Right renal cortex interstitium (tissue), 3 donors: ENCODE measurements at places on chromosomes 16 and 17. TPM values are rescaled to one million over a fixed set of nuclear protein-coding genes. Genes with fewer than 3 reads are reported as not detected.

GRCh38 chr17:65085951-65086350 lies 29.4 kb upstream of the GNA13 start:
- no peak for DNase-seq

GRCh38 chr17:79799174-79799537 lies 2.3 kb upstream of the CBX8 start:
- DNase-seq: no peak

- no peak for DNase-seq
These were observed 28.9 kb upstream of the MAP3K14 start for GRCh38 chr17:45345554-45346215.

DNA sequence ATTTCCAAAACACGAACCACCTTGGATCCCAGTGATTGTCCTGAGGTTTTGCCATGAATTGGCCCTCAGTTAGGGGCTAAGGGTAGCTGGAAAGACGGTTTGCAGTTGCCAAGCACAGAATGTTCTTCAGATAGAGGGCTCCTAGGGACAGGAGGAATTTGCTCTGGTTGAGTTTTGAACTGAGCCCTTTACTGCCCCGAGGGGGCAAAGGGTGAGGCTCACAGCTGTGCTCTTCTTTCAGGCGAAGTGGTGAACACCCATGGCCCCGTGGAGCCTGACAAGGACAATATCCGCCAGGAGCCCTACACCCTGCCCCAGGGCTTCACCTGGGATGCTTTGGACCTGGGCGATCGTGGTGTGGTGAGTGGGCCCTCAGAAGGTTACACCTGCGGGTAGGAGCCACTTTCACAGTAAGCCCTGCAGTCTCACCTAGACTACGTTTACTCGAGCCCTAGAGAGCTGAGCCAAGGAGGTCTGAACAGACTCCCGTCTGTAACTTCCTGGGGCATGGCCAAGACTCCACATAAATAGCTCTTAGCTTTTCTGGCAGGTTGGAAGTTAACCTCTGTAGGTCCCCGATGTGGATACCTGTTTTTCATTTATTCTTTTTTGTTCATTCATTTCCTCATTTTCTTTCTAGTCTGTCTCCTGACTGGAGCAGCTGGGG lies 32.5 kb downstream of the NMT1 start:
- no peak for DNase-seq

HYDIN gene
- 13.1 TPM for polyA plus RNA-seq

P2RX5 gene
- polyA plus RNA-seq: 1.4 TPM

- DNase-seq: no peak
These were observed 19.1 kb downstream of the NFE2L1 start for GRCh38 chr17:48067245-48067644.

DNA sequence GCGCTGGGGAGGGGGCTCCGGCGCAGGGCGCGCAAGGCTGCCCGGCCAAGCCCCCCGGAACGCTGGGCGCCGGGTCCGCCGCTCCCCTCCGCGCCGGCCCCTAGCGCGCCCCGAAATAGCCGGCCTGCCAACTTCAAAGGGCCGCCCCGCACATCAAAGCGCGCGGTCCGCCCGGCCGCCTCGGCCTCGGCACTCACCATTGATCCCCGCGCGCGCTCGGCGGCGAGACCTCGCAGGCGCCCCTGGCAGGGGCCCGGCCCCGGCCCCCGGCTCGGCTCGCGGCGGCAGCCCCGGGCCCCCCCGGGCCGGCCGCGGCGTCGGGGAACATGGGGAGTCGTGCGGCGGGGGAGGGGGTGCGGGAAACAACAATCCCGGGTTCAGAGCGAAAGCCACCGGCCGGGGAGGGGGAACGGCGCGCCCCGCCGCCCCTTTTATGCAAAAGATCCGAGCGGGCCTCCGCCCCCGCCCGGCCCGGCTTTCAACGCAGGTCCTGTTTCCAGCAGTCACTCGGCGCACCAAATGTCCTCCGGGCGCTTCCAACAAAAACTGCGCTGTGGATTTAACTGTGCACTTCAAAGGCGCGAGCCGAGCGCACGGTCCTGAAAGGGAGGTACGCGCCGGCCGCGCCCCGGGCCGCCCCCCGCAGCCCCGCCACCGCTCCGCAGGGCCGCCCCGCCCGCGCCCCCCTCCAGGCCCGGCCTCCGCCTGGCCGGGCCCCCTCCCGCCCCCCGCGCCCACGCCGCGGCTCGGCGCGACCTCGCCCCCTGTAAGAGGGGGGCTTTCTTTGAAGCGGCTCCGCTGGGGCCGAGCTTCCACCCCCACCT lies 608 bp downstream of the AXIN2 start:
- DNase-seq: no peak

FNDC8 gene
- 0.39 TPM for polyA plus RNA-seq
